ENCODE measurements at places on chromosomes 7 and 10. TPM values are rescaled to one million over a fixed set of nuclear protein-coding genes. Genes with fewer than 3 reads are reported as not detected.
A peak's percentile ranks its signal among the peaks of the same experiment; 100 is the strongest.

DNA sequence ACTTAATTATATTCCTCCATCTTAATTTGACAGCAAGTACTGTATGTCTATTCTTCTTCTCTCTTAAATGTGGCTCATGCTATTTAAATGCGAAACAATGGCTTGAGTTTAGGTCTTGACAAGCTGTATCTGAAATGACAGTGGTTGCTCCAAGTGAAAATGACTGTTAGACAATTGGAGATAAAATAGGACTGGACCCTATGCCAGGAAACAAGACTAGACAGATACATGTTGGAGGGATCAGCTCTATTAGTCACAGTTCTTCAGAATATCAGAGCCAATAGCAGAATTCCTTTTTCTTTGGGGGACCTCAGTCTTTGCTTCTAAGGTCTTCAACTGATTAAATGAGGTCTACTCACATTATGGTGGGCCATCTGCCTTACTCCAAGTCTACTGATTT lies 25.8 kb downstream of the KIAA1217 start:
- H3K36me3 ChIP-seq: no peaks in the 10 kb centered on the region
- peaks cover 21% of the 10 kb centered on the region for H3K4me1 ChIP-seq
- no peak for DNase-seq
- no peak overlapping the region for H3K27ac ChIP-seq

DNA sequence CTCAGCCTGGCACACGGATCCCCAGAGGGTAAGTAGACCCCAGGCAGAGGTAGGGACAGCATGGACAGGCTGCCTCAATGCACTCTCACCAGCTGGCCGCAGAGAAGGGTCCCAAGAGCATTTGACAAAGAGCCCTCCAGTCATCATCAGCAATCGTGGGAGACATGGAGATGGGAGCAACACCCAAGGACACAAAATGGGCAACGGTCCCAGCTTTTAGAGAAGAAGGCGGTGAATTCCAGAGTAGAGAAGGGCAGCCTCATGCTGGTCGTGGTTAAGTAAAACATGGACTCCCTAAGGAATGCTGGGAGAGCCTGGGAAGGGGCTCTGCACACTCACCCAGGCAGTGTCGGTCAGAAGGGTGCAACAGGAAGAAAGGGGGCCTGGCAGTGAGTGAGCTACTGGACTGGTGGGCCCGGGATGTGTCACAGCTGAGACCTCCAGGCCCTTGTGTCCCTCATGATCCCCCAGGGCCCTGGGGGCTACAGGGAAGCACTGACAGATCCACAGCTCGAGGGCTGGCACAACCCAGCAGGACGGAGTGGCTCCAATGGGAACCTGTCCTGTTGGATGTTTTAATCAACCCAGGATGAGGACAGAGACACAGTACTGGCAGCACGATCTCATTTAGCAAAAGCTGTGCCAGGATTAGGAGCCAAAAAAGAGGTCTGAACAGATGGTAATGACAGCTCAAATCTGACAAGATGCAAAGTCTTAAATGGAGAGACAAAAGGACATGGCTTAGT lies 147.1 kb downstream of the NEURL1 start:
- no peaks in the 10 kb centered on the region for H3K36me3 ChIP-seq
- no peak overlapping the region for H3K4me3 ChIP-seq
- DNase-seq: peak; percentile 70
- H3K4me1 ChIP-seq: peaks cover 2% of the 10 kb centered on the region
- H3K27me3 ChIP-seq: no peaks in the 10 kb centered on the region
- H3K27ac ChIP-seq: no peak overlapping the region

- H3K27me3 ChIP-seq: no peaks in the 10 kb centered on the region
- no peak for DNase-seq
- peak overlapping the region; percentile 86 for H3K27ac ChIP-seq
- H3K36me3 ChIP-seq: no peaks in the 10 kb centered on the region
- H3K4me1 ChIP-seq: peaks cover 36% of the 10 kb centered on the region
Measured at GRCh38 chr10:79060641-79061255, 8.0 kb upstream of the ZMIZ1 start.

GRCh38 chr7:48708635-48709034 lies 215.7 kb upstream of the CDC14C start:
- no peak overlapping the region for H3K27ac ChIP-seq
- H3K4me3 ChIP-seq: no peak overlapping the region
- DNase-seq: peak; percentile 13
- H3K27me3 ChIP-seq: no peaks in the 10 kb centered on the region

- no peaks in the 10 kb centered on the region for H3K4me1 ChIP-seq
- H3K27me3 ChIP-seq: no peaks in the 10 kb centered on the region
- H3K4me3 ChIP-seq: no peak overlapping the region
- DNase-seq: no peak
- no peaks in the 10 kb centered on the region for H3K36me3 ChIP-seq
Measured at GRCh38 chr10:2121929-2122328, 384.6 kb upstream of the ADARB2 start.

Gene DTX2
- 25.9 TPM for total RNA-seq

Gene SUV39H2
- total RNA-seq: 6.9 TPM

Gene CDC14C
- total RNA-seq: not detected

Data from cardiac muscle cell (in vitro differentiated cells and primary cell).